RPMI8226 (cell line): ENCODE measurements at places on chromosomes 3 and 15.

- DNase-seq, result no peak
Measured at GRCh38 chr3:52827441-52827840, 3.0 kb downstream of the ITIH4 start.

GRCh38 chr3:153484842-153485241 is 322.8 kb downstream of the RAP2B start:
- no peak for DNase-seq

GRCh38 chr3:61960976-61961375 is 399.6 kb downstream of the PTPRG start:
- no peak for DNase-seq

DNA sequence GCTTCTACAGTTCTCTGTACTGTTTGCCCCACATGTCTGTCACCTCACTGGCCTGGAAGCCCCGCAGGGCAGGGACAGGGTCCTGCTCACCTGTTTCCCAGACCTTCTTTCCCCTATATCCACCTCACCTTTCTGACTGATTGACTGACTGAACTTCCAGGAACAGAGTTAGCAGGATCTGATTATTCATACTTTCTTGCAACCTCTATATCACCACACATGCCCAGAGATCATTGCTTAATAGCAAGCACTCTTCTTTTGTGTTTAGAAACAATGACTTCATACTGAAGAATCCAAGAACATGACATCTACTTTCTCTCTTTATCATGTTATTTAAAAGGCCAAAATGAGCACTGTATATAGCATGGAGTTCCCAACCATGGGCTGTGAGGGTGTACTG is 18.0 kb upstream of the CLEC3B start:
- no peak for DNase-seq

GRCh38 chr3:118587037-118587741 is 447.5 kb downstream of the IGSF11 start:
- DNase-seq, result no peak

- no peak for DNase-seq
Measured at GRCh38 chr3:52085681-52086282, 29.4 kb upstream of the DUSP7 start.

DNA sequence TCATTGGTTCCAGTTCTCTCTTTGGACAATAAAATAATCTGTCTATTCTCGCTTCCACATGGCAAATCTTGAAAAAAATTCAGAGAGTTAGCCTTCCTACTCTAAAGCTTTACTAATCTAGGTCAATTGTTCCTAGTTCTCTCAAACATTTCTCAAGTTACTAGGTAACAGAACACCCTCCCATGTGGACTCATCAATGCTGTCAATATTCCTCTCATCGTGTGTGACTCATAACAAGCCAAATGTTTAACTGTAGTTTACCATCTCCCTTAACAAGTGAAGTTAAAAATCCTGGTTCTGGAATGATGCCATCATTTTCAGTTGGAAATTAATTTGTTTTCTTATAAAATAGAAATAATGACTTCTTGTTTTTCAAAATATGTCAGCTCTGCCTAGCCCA is 438.6 kb downstream of the ROBO1 start:
- DNase-seq, result no peak

GRCh38 chr3:129973853-129974563 is 512 bp upstream of the TRH start:
- DNase-seq, result no peak

DNA sequence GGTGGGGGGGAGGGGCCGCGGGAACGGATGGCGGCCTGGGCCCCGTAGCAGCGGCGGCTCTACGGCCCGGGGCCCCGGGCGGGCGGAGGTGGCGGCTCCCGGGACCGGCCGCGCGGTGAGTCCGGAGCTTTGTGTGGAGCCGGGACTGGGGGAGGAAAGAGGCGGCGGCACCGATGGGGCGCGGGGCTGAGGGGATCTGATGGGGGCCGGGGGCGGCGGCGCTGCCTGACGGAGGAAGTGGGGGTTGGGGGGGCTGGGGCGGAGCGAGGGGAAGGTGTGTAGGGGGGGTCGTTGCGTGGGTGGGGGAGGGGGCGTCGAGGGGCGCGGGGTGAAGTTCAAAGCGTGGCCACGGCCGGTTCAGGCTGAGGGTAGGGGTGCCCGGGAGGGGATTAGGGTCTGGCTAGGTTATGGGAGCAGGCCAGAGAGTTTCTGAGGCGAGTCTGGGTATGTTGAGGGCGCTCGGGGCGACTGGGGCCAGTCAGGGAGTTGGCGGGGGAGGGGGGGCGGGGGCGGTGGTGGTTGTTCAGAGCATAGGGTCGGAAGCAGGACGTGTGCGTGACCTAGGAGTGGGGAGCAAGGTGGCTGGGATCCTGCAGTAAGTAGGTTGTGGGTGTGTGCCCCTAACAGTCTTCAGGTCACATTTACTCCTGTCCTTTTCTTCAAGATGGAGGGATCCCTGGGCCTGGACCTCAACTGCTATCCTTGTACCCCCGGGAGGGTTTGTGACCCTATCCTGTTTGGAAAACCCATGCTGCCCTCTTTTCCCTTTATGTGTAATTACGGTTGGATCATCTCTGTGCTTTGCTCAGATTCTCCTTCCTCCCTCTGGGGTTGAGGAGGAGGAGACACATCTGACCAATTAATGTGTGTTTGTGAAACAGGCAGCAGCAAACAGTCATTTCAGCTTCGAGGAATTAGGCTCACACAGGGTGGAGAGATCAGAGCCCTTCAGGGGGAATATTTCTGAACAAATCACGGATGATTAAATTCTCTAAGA is 644 bp downstream of the ZNF609 start:
- peak; percentile 67 for DNase-seq

GRCh38 chr15:89149501-89150101 is 61.3 kb downstream of the ABHD2 start:
- no peak for DNase-seq

DNA sequence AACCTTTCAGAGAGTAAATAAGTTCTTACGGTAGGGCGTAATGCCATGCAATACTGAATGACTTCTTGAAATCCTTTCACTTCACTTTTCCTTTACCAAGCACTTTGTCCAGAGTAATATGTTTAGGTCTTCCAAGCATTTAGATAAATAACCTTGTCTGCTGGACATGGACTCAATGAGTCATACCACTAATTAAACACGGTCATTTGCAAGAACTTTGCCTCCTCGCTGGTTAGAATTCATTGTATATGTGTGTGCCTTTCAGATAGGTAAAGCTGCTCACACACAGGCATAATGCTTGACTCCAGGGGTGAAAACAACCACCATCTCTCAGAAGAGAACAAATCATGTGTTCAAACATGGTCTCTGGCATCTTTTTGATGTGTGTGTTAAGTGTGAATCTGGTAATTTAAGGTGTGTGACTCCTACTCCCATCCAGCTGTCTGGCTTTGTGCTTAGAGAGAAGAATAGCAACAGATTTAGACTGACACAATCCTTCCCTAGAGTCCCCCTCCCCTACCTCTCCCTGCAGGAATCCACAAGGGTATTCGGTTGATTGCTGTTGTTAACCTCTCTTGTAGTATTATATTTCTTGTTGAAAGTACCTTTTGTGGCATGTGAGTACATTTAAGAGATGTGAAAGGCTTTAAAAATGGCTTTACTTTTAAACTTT is 419.0 kb downstream of the CNTN4 start:
- DNase-seq, result no peak

GRCh38 chr15:99340347-99340746 is 89.1 kb downstream of the LRRC28 start:
- DNase-seq, result no peak

GRCh38 chr15:58908550-58909309 is 24.7 kb downstream of the SLTM start:
- DNase-seq, result no peak

DNA sequence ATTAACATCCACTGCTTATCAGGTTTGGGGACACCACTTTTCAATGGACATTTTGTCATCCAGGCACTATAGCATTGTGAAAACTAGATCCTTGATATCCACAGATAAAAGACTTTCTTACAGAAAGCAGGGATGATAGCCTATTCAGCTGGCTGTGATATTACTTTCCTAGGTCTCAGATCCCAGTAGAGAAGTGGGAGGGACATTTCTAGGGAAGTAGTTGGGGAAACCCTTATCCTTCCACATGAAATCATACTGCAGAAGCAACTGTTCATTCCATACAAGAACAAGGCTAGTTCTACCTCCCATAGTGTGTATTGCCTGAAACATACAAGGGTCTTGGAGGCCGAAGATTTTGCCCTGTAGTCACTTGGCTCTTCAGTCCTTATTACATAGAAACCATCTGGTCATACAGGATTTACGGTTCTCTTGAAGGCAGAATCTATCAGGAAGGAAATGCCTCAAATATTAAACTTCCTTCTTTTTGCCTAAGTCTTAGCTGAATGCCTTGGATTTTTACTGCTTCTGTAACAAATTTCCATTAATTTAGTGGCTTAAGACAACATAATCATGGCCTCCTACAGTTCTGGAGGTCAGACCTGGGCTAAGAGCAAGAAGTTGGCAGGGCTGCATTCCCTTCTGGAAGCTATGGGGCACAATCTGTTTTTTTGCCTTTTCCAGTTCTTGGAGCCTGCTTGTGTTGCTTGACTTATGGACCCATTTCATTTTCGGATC is 119.4 kb downstream of the ECT2 start:
- DNase-seq, result no peak

GRCh38 chr15:57559875-57560274 is 31.8 kb upstream of the MYZAP start:
- DNase-seq, result peak; percentile 76

DNA sequence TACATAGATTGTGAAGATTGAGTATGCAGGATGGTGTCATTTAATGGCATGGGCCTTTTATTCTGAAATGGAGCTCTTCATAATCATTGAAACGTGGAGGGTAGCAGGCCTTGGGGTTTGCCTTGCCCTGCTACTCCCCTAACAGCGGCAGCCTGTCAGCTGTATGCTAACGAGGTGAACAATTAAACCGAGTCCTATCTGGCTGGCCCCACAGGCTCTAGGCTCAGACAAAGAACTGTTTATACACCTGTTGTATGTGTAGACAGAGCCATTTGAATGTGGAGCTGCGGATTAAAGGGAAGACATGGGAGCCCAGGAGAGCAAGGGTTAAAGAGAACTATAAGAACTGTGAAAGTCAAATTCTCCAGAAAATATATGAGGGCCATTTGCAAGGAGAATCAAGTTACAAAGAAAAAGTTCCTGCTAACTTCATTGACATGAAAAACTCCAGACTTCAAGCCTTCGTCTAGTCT is 116.7 kb upstream of the CGNL1 start:
- no peak for DNase-seq

DNA sequence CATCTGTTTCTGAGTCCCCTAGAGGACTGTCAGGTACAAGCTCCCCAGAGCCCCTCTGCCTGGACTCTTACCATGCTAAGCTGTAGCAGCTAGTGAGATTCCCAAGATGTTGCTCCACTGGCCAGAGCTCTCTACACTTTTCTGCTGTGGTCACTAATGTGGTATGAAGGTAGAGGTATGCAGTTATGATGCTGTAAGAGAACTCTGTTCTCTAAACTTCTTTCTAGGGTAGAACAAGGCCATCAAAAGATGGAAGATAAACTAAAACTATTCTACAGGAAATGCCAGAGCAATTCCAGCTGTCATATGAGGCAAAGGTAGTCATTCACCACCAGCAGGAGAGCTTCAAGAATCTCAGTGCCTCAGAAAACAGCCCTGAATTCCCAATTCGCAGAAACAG is 517.4 kb upstream of the ARRDC4 start:
- DNase-seq, result no peak

- no peak for DNase-seq
Measured at GRCh38 chr3:177089110-177089509, 108.2 kb downstream of the TBL1XR1 start.

GRCh38 chr15:78072080-78072892 is 5.2 kb downstream of the TBC1D2B start:
- DNase-seq, result no peak

DNA sequence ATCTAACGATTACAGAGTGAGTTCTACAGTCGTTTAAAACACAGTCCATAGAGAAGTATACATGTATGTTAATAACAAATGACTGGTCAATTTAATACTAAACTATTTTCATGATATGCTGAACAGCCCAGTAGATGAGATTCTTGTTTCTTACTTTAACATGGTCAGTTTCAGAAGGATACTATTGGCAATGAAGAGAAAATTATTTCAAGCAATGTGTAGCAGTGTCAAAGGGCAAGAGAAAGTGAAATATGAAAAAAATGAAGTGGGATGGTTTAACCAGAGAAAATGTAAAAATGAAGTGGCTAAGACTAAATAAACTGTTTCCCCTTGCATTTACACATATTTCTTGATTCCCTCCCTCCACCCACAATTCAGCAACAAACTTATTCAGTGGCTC is 192.1 kb upstream of the TTC14 start:
- DNase-seq, result no peak

DNA sequence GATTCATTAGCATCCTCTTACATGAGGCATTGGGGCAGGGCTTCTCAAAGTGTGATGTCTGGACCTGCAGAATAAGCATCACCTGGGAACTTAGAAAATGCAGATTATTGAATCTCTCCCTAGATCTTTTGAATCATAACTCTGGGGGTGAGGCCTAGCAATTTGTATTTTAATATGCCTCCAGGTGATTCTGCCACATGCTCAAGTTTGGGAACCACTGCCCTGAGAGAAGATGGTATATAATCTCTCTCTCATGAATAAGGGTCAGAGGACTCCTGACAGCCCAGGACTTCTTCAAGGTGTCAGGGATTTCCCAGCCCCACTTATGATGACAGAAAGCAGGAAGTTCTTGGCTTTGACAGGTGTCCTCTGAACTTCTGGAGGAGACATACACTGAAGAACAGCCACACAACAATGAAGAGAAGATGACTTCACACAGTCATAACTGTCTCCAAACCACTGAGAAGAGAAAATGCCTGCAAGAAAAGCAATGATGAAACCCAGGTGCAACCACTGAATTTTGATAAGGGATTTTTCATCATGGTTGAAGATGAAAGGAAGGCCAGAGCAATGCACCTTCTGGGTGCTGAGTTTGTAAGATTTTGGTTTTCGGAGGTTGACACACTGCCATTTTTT is 211.9 kb upstream of the MRPL3 start:
- DNase-seq, result peak; percentile 72

- no peak for DNase-seq
Measured at GRCh38 chr3:34066328-34066727, 267.9 kb downstream of the PDCD6IP start.

GRCh38 chr3:122559906-122560305 is 4.2 kb downstream of the PARP9 start:
- no peak for DNase-seq

GRCh38 chr3:69126216-69126615 is 3.8 kb upstream of the LMOD3 start:
- DNase-seq, result no peak

GRCh38 chr15:25693321-25694238 is 169.5 kb downstream of the ATP10A start:
- DNase-seq, result peak; percentile 53

DNA sequence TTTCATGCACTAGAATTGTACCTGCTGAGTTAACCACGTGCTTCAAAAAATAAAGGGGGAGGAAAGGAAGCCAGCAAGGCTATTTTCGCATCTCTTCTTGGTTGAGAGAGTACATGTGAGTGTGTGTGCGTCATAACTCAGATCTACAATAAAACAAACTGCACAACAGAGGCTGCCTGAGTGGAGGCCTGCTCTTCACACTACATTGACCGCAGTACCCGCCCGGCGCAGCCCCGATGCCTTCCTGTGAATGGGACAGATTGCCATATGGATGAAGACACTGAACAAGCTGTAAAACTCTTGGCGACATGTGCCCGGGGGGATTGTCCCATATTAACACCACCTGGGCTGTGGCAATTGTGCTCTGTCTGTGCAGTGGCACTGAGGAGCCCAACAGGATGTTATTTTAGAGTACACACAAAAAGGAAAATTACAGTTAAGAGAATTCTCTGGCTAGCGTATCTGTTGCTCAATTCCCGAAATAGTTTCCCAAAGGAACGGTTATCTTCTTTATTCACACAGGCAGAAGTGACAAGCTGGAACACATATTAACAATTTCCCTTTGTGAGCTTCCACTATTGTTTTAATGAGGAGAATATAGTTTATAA is 551.5 kb downstream of the FOXP1 start:
- DNase-seq, result no peak
